ENCODE measurements at places on chromosomes 6 and 20.

DNA sequence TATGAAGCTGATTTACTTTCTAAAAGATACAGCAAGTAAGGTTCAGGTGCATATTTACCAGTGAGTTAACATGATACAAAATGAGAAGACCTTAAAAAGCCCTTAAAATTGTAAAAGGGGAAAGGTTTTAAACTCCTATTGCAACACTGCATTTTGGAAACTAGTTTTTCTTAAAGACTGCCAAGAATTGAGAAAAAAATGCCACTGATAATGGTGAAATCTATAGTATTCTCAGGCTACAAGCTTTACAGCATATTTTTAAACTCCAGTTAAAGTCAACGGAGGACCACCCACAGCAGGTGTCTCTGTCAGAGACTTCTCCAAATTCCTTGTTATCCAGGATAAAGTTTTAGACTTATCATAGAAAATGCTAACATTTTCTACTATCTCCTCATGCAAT lies 53.6 kb downstream of the ELOVL5 start:
- no peak for DNase-seq

GRCh38 chr6:104251651-104252050 lies 608.1 kb downstream of the HACE1 start:
- DNase-seq = no peak

- DNase-seq = no peak
These were observed 67.9 kb downstream of the IGF2R start for GRCh38 chr6:160036790-160037206.

- no peak for DNase-seq
These were observed 7.6 kb upstream of the SYNDIG1 start for GRCh38 chr20:24461848-24462247.

GRCh38 chr6:27532820-27533538 lies 60.1 kb upstream of the ZNF184 start:
- DNase-seq = no peak

DNA sequence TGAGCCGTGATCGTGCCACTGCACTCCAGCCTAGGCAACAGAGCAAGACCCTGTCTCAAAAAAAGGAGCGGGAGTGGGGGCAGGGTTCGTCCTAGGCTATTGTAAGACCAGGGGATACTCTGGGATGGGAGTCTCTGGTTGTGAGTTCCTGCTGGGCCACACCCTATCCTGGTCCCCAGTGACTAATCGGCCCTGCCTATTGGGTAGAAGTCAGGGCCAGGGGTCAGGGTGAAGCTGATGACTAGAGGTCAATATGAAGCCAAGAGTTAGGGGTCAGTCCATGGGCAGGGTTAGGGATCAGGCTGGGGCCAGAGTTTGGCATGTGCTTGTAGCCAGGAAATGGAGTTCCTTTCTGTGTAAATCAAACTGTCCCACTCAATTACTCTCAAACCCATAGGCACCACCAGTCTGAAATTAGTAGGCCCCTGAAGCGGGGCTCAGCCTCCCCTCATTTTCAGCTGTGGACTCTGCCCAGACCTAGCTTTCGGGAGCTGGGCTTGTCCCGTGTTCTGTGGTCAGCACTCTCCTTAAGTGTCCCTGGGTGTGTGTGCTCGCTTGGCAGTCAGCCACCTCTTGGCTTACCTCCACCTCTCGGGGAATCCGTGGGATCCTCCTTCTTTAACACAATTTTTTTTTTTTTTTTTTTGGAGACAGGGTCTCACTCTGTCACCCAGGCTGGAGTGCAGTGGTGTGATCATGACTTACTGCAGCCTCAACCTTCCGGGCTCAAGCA lies 1.8 kb downstream of the HSPA12B start:
- no peak for DNase-seq

DNA sequence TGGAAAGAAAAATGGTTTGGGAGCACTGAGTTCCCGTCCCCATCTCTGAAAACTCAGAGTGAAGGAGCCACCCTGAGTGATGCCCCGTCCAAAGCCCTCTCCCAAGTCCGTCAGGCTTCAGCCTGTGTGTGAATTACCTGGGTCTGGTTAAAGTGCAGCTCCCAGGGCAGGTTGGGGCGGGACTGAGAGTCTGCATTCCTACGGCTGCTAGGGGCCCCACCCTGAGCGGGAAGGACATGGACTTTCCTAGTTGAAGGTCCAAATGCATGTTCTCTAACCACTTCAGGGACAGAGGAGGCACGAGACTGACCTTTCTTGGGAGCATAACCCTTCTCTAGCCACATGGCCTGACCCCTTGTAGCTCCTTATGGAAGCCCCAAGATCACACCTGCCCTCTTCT lies 97.2 kb downstream of the SYNDIG1 start:
- no peak for DNase-seq

DNA sequence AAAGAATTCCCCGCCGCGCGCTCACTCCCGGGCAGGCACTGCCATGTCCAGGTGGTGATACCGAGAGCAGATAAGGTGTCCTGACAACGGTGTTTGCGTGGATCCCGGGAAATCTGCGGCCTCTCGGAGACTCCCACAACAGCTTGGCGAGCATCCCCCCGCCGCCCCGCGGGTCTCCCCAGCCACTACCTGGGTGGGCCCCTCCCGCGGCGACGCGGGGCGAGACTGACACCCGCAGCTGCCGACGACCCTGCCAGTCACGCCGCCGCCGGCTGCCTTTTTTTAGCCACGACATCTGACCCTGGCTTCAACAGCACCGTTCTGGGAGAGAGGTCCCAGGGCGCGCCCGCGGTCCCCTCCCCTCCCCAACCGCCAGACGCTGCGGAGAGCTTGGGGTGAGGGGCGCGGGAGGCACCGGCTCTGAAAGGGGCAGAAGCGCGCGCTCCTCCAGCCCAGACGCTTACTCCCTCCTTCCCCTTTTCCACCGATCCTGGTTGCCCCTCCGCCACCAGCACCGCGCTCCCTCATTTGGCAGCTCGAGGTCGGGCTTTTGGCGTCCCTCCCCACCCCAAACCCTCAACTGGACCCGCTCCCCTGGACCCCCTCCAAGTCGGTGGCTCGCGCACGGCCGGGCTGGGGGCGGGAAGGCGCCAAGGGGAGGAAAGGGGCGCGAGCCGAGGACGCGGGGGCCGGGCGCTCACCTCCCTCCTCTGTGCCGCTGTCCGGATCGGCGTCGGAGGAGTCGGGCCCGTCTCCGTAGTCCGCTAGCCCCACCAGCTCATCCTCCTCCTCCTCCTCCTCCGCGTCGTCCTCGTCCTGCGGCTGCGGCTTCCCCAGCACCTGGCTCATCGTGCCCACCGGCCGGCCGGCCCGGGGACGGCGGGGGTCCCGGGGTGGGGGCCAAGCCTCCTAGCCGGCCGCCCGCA lies 665 bp downstream of the RRAGD start:
- DNase-seq = peak; percentile 10

DNA sequence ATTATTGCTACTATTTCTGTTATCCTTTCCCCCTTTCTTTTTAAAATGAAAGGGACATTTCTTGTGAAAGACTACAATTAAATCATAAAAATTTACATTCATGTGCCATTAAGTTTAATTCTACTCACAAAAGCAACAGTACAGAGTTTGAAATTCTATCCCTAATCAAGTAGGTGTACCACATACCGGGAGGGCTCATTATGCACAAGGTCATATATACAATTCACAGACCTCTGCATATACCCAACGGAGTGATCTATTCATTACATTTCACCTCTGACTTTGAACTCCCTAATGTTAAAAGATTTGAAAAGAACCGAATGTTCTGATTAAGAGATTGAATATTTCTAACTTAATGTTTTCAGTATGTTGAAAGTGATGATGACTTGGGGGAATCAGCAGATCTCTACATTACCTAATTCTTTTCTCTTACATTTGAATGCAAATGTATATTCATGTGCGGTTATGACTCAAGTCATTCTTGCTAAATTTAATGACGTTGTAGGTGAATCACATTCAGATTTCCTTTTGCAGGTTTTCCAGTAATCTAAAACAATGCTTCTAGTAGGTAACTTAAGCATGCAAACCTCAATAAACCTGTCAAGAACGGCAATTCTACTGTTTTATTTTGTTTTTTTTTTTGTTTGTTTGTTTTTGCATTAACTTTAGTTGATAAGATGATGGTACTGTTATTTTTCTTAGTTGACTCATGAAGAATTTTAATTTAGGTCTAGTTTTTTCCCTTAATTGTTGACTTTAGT lies 7.3 kb downstream of the EYA4 start:
- no peak for DNase-seq

DNA sequence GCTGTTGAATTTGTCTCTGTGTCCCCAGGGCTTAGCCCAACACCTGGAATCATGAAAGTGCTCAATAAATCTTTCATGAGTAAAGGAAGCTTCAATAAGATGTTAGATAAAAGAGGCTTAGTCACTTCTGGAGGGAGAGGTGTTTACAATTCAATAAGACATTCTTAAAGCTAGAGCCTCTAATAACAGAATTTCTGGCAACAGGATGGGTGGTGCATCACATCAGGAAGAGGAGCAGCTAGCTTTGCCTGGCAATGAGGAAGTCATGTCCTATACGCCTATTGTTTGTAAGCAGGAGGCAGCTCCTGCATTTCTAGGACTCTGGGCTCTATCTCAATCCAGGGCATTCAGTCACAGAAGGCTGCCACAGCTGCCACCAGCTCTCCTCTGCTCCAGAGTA lies 638.5 kb downstream of the EPM2A start:
- DNase-seq = no peak

GRCh38 chr20:25035921-25036320 lies 22.0 kb downstream of the ACSS1 start:
- DNase-seq = no peak

GRCh38 chr6:111914617-111915016 lies 41.4 kb upstream of the FYN start:
- no peak for DNase-seq

DNA sequence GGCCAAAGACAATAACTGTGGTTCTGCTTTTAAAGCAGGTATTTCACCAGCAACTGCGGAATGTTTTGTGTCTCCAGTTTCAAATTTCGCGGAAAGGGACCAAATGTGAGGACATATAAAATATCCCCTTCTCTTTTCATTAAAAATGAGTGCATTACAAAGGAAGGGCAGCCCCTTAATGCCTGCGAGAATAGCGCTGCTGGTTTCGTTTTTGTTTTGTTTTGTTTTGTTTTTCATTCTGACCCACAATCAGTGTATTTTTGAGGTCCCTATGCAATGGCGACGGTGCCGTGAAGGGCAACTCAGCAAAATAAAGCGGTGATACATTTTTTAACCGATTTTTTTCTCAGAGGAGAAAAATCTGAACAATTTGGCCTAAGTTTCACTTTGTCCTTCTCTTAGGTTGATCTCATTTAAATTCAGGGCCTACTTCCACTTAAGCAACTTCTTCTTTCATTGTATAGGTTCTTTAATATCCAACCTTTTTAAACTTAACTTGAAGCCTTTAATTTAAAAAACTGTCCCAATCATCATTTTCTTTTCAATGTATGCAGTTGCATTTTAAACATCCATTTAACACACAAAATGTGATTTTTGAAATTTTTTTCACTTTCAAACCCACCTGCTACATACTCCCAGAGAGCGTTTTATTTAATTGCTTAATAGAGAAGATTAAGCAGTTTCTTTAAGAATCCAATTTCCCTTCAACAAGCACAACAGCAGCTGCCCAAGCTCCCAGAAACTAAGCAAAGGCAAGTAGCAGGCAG lies 2.9 kb upstream of the HIVEP2 start:
- DNase-seq = no peak

DNA sequence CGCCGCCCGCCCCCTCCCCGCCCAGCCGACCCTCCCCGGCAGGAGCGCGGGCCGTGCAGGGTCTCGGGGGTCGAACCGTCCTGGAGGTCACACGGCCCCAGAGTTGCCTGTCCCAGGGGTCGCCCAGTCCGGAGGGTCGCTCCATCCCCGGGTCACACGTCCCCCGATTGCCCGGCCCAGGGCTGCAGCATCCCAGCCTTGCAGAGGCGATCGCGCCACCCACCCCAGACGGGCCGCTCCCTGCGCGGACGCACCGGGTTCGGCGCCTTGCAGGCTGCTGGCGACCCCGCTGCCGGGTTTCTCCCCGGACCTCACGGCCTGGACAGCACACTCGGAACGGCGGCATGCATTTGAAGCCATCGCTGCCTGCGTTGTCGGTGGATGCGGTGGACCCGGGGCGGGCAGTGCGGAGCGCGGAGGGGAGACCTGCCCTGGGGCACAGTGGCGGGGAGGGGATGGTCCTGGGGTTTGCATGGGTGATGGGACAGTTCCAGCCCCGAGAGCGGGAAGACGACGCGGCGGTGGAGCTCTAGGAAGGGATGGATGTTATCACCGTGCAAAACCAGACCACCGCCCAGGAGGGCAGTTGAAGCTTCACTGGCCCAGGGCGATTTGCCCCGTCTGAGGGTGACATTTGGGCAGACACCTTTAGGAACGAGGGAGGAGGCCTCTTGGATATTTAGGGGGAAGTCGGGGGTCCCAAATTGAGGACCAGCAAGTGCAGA lies 22.7 kb upstream of the FRMD1 start:
- no peak for DNase-seq

DNA sequence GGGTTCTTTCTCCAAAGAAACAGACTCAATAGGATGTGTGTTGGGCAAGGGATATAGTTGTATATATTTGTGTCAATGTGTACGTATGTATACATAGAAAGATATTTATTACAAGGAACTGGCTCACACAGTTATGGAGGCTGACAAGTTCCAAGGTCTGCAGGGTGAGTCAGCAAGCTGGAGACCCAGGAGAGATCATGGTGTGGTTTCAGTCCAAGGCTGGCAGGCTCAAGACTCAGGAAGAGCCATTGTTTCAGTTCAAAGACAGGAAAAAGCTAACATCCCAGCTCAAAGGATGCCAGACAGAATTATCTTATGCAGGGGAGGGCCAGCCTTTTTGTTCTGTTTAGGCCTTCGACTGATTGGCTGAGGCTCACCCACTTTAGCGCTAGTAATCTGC lies 89.9 kb upstream of the RALGAPA2 start:
- no peak for DNase-seq

- no peak for DNase-seq
These were observed 930.5 kb upstream of the FLRT3 start for GRCh38 chr20:15267935-15268334.

- DNase-seq = no peak
These were observed 3.4 kb downstream of the NKX2-4 start for GRCh38 chr20:21393816-21394519.

DNA sequence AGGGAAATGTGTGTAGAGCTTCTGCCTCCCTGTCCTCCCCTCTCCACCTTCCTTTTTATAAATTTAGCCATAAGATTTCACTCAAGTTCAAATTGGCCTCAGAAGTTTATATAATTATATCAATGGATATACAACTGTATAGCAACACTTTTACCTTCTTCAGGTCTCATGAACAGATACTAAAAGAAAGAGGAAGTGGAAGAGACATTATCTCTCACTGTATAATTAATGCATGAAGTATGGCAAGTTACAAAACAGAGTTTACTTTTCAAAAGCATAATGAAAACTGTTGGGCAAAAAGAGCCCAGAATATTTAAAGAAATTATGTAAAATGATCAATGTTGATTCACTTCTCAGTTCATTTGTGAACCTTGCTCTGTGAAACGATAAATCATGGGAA lies 99.7 kb downstream of the PDE7B start:
- DNase-seq = no peak
